ENCODE measurements at places on chromosomes 1 and 21. TPM values are rescaled to one million over a fixed set of nuclear protein-coding genes. Genes with fewer than 3 reads are reported as not detected.

DNA sequence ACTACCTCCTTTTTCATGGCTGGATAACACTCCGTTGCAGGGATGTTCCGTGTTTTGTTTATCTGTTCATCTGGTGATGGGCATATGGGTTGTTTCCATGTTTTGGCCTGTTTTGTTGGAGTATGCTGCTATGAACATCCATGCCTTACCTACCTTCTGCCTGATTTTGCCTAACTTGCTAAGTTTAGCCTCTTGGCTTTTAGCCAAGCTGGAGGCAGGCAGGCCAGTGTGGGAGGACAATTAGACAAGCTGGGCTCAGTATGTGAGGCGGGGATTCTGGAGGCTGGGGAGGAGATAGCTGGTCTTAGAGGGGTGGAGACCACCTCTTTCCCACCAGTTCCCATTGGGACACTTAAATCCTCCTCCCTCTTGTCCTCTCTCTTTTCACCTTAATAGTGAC lies 98.4 kb upstream of the WNT4 start:
- H3K27me3 ChIP-seq, result no peaks in the 10 kb centered on the region
- no peaks in the 10 kb centered on the region for H3K36me3 ChIP-seq
- no peaks in the 10 kb centered on the region for H3K4me1 ChIP-seq

GRCh38 chr1:231107151-231107550 lies 54.7 kb upstream of the TRIM67 start:
- no peak for DNase-seq
- H3K4me1 ChIP-seq, result no peaks in the 10 kb centered on the region
- peaks cover 56% of the 10 kb centered on the region for H3K27me3 ChIP-seq
- no peak overlapping the region for H3K4me3 ChIP-seq

GRCh38 chr21:38330666-38331065 lies 73.9 kb downstream of the KCNJ15 start:
- DNase-seq, result no peak
- no peaks in the 10 kb centered on the region for H3K36me3 ChIP-seq
- no peaks in the 10 kb centered on the region for H3K27me3 ChIP-seq
- H3K4me1 ChIP-seq, result no peaks in the 10 kb centered on the region
- H3K4me3 ChIP-seq, result no peak overlapping the region

Gene RRP1
- total RNA-seq, result 76.4 TPM

GRCh38 chr1:227422581-227422980 lies 104.3 kb upstream of the CDC42BPA start:
- no peaks in the 10 kb centered on the region for H3K4me1 ChIP-seq
- DNase-seq, result no peak
- no peak overlapping the region for H3K4me3 ChIP-seq
- no peaks in the 10 kb centered on the region for H3K27me3 ChIP-seq

GRCh38 chr1:54404263-54404662 lies 1.9 kb downstream of the SSBP3 start:
- no peaks in the 10 kb centered on the region for H3K27me3 ChIP-seq
- DNase-seq, result no peak
- peaks cover 33% of the 10 kb centered on the region for H3K4me1 ChIP-seq
- peak overlapping the region; percentile 82 for H3K4me3 ChIP-seq

Gene CLEC20A
- total RNA-seq, result not detected

DNA sequence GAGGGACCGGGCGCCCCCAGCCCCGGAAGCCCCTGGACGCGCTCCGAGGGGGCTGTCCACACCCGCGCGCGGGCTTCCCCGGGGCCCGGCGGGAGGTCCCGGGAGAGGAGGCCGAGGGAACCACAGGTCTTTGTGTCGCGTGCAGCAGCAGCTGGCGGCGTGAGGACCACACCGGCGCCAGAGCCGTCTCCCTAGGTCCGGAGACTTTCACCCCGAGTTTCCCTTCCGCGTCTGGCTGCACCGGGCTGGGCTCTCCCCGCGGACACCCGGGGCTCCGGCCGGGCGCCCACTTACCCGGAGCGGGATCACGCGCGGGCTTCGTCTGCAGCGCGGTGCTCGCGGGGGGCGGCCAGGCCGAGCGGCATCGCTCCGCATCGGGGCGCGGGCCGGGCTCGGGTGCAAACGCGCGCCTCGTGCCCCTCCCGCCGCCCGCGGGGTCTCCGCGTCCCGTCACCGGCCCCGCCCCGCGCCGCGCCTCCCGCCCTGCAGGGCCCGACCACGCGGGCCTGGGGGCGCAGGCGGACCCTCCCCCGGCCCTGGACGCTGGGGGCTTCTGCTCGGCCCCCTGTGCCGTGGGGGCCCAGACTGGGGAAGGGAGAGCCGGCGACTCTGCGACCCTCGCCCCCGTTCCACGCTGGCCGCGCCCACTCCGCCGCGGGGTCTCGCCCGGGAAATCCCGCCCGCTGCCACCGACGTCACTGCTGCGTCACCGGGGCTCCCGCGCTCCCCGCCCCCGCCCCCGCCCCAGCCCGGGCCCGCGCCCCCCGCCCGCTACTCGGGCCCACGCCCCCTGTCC lies at the start of gene GNG4:
Gene GNG4 (minus strand): TSS at position 417 of the 796 bp plus-strand sequence. CDS start 65,946 bp downstream, outside the sequence.
- H3K36me3 ChIP-seq, result no peaks in the 10 kb centered on the region
- DNase-seq, result no peak
- peak within 1 kb of the TSS; percentile 60 for H3K4me3 ChIP-seq
- H3K27ac ChIP-seq, result no peak within 1 kb of the TSS
- peaks cover 11% of the 10 kb centered on the region for H3K27me3 ChIP-seq

Gene OR2L2
- total RNA-seq, result not detected

Gene CA6
- total RNA-seq, result not detected
